ENCODE measurements at places on chromosomes 7 and 10.

DNA sequence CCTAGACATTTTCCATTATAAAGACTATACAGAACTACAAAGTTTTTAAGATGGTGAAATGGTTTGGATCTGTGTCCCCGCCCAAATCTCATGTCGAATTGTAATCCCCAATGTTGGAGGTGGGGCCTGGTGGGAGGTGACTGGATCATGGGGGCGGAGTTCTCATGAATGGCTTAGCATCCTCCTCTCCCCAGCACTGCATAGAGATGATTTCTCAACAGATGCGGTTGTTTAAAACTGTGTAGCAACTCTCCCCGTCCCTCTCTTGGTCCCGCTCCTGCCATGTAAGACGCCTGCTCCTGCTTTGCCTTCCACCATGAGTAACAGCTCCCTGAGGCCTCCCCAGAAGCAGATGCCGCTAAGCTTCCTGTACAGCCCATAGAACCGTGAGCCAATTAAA is 1.6 kb downstream of the FAM133B start:
- no peak for DNase-seq

DNA sequence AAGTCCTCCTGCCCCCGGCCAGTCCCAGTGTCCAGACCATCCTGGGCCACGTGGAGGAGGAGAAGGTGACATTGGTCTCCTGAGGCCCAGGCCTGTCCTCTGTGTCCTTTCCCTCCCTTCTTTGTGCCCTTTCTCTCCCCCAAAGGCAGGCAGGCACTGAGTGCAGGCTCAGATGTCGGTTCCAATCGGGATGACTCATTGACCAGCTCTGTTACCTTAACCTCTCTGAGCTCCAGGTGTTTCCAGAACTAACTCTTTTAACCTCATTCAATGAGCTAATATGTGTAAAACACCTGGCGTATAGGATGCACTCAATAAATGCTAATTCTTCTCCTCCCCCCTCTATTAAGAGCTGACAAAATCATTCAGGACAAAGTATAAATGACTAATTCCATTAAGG is 25.7 kb downstream of the MACROH2A2 start:
- DNase-seq, result no peak

DNA sequence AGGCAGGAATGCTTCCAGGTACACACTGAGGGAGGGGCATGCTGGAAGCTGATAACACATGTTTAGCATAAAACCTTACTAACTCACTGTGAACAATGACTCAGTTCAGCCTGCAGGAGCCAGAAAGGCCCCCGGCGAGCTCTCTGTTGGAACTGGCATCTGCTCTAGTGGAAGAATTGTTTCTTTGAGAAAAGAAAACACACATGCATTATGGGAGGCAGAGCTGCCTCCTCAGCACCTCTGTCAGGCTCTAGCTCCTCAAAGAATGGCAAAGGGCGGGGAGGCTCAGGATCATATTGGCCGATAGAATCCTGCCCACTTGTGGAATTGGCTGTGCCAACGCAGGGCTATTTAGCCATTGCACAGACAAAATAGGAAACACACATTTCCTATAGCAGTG is 338.3 kb downstream of the CXCL12 start:
- DNase-seq, result no peak

DNA sequence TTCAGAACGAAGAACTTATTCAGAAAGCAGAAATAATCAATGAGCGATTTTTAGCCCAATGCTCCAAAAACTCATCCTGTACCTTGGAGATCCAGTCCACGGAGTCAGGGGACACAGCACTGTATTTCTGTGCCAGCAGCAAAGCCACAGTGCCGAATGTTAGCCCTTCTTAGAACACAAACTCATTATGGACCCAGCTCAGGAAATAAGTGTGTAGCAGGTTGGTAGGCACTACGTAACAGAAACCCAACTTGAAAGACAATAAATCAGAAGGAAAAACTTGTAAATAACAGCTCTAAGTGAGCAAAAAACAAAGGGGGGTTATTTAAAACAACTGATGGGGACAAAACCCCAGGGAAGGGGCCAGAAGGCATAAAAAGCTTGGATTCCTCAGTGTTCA is 112.0 kb upstream of the PRSS1 start:
- DNase-seq, result no peak

DNA sequence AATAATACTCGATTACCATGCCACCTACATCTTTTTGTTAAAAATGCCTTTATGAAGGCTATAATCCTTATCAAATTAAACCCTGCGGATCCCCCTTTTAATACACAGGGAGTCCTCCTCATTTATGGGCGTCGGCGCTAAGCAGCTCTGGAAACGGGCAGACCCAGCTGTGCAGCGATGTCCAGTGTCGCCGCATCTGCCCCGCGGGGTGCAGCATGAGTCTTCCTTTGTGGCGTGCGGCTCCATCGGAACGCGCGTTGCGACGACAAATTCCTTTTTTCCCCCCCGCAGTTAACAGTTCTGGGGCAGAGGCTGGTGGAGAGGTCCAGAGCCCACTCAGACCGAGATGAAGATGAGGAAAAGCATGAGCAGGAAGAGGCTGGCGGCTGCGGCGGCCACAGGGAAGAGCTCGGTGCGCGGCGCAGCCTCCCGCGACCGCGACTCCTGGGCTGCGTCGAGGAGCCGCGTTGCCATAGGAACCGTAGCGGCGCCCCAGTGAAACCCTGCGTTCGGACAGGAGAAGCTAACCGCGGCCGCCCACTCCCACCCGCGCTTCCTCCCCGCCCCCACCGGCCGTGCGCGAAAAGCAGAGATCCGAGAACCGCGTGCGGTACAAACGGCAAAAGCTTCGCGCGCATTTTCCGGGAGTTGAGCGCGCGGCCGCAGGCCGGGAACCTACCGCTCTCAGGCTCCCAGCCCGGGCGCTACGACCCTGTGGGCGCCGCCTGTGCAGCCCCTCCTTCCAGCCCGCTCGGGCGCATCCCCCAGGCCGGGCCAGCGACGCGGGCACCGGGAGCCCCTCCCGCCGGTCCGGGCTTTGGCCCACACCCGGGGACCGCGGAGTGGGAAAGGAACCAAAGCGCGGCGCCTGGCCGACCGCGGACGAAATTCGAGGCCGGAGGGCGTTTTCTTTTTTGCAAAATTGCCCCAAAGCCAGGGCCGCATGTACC is 130.6 kb downstream of the SPAG6 start:
- DNase-seq, result peak; percentile 5

- no peak for DNase-seq
Observed at GRCh38 chr7:54546986-54547314, 4.8 kb downstream of the VSTM2A start.

- no peak for DNase-seq
Observed at GRCh38 chr10:89621438-89621837, 23.6 kb downstream of the PANK1 start.

- no peak for DNase-seq
Observed at GRCh38 chr7:128688492-128688891, 16.4 kb downstream of the GARIN1A start.

- DNase-seq, result no peak
Observed at GRCh38 chr7:10860516-10860915, 113.2 kb upstream of the PHF14 start.

DNA sequence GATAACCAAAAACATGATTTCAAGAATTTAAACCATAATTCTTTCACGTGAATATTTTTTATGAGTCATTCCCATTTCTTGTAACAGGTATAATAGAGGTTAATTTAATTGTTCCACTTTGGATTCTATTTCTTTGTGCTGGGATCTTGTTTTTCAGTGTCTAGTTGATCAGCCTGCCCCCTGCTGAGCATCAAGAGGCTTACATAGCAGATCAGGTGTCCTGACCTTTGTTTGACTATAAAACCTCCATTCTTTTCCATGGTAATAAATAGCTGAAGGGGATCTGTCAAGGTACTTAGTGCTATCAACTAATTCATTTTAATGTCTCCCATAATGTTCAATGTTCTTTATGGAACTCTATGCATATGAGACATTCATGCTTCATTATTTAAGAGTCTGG is 4.9 kb downstream of the COL17A1 start:
- peak; percentile 6 for DNase-seq

Measured in DMS79 treated with DMSO at 0.1 percent for 48 hours (cell line).